Esophagus squamous epithelium (tissue), 5 donors: ENCODE measurements at places on chromosomes 12 and 14.

GRCh38 chr14:79781882-79782281, 429.4 kb downstream of the DIO2 start:
- DNase-seq, result no peak
- H3K4me1 ChIP-seq, result no peaks in the 10 kb centered on the region
- H3K27ac ChIP-seq, result no peak overlapping the region
- no peak overlapping the region for H3K4me3 ChIP-seq
- H3K27me3 ChIP-seq, result no peaks in the 10 kb centered on the region

GRCh38 chr14:52069307-52070050, 620 bp upstream of the NID2 start:
- H3K36me3 ChIP-seq, result no peaks in the 10 kb centered on the region
- peak overlapping the region; percentile 62 for H3K27ac ChIP-seq
- no peak for DNase-seq

DNA sequence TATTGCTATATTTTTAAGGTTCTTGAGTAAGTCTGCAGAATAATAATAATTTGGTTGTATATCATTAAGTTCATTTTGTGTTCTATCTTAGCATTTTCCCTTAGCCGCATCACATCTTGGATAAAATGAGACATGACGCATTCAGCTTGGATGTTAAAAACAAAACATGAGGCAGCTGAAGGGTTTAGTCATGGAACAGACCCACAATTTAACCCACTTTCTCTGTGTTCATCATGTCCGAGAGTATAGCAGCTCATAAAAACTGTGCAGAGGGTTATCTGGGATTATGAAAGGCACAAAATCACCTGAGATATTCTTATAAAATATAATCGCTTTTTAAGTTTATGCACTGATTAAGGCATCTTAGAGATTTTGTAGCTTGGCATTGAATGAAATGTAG, 219.3 kb downstream of the TRHDE start:
- H3K4me1 ChIP-seq, result no peaks in the 10 kb centered on the region
- DNase-seq, result no peak
- H3K27me3 ChIP-seq, result no peaks in the 10 kb centered on the region

DNA sequence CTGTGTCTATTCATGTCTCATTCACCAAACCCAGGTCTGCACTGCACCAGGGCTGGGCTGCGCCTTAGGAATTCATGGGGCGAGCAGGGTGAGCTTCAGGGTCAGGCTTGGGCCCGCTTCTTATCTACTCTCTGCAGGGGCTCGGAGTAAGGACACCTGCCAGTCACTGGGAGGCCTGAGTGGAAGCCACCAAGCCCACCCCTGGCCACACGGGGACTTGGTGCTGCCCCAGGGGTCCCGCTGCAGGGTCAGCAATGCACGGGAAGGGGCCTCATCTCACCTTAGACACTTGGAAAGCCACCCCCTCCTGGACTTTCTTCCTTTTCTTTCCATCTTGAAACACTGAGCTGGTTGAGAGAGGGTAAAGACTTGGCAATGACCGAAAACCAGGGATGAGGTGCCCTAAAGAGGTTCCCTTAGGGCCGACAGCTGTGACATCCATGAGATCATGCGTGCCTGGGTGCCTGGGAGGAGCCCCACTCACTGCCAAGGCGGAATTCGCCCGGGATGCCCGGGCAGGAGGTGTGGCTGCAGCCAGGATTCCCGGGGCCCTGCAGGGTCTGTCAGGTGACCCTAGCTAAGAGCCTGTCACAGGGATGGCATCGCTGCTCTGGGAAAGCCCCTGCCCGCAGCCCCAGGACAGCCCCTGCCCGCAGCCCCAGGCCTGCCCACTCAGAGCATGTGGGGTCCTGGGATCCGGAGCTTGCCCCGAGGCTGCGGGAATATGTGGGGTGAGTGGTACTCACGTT, 45.5 kb upstream of the EML1 start:
- DNase-seq, result no peak
- H3K4me1 ChIP-seq, result peaks cover 32% of the 10 kb centered on the region
- peak overlapping the region; percentile 17 for H3K27ac ChIP-seq
- peaks cover 54% of the 10 kb centered on the region for H3K27me3 ChIP-seq

- no peaks in the 10 kb centered on the region for H3K4me1 ChIP-seq
- H3K36me3 ChIP-seq, result no peaks in the 10 kb centered on the region
- no peaks in the 10 kb centered on the region for H3K27me3 ChIP-seq
- no peak overlapping the region for H3K4me3 ChIP-seq
Measured at GRCh38 chr12:121512561-121512960, 68.3 kb downstream of the KDM2B start.
